Activated effector memory CD4-positive, alpha-beta T cell treated with anti-CD3 and anti-CD28 coated beads, Interleukin-2, amount 50 U/mL, for 16 hours (primary cell): ENCODE measurements at places on chromosomes 11 and 22.

DNA sequence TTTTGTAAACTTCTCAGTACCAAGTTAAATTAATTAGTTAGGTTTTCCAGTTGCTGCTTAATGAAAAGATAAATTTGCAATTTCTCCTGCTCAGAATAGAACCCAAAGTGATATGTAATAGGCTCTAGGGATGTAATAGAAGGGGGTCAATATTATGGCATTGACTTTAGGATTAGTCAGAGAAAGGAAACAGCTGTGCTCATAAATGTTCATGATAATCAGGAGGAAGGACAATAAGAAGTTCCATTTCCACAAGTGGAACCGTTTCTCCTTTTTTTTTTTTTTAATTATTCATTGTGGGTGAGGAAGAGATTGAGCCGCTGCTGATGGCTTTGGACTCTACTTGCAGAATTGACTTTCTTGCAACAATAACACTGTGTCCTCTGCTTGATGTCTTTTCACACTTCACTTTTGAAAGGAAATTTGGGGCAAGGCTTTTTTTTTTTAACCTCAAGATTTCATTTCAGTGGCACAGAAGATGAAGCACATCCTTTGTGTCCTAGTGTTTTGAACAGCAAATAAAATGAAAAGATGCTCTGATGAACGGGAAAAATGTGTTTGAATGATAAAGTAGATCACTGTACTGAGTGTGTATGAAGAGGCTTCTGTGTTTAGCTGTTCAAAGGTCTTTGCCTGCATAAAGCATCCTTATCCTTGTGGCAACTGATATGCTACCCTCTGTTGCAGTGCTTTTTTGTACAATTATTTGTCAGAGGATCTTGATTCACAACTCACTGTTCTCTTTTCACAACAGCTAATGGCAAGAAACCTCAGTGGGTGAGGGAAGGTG, 62.4 kb downstream of the GAS2 start:
- no peak for DNase-seq

- DNase-seq = peak; percentile 28
These were observed 27.0 kb downstream of the TSPAN32 start for GRCh38 chr11:2328656-2329354.

GRCh38 chr11:65204646-65205601, 23.2 kb downstream of the CAPN1 start:
- peak; percentile 83 for DNase-seq

DNA sequence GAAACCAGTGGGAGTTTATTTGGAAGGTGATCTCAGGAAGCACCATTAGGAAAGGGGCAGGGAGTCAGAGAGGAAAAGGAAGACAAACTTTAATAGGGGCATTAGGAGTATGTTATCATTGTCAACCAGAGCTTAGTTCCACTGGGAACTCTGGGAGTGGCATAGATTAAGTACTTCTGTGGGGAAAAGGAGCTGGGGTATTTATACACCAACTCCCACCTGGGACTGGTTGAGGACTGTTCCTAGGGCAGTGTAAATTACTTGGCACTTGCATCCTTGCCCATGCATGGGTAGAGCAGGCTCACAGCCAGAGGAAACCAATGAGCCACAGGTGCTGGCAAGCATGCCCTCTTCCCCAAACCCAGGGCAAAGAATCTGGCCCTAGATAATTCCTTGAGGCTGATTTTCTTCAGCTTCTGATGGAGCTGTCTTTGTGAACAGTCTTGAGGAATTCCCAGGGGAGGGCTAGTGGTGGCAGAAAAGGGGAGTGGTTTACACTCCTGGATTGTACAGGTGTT, 541.2 kb downstream of the MIAT start:
- DNase-seq = no peak

GRCh38 chr11:29051935-29052334, 943.7 kb downstream of the METTL15 start:
- no peak for DNase-seq

- no peak for DNase-seq
These were observed 104.4 kb downstream of the NAT10 start for GRCh38 chr11:34209809-34210208.

DNA sequence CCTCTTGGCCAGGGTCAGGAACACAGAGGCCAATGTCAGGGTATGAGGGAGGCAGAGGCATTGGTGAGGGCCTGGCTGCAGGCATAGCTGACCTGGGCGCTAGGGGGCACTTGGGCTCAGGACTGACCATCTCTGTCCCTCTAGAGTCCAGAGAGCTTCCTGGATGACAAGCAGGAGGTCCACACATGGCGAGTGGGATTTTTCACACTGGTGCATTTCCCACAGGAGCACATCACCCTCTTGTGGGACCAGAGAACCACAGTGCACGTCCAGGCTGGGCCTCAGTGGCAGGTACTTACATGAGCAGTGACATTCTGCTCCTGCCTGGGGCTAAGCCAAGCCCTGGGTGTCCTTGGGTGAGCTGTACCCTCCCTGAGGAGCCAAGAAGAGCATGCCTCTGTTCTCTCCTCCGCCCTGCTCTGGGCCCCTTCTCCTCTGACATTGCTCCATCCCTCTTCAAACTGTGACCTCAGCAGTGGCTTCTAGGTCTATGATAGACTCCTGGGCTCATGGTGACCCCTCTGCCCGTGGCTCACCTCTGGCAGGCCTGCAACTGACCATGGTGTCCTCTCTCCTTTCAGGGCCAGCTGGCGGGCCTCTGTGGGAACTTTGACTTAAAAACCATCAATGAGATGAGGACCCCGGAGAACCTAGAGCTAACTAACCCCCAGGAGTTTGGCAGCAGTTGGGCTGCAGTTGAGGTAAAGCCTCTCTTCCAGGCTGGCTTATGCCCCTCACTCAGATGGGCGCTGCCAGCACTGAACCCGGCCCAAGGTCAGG, 46.6 kb downstream of the OTOG start:
- peak; percentile 43 for DNase-seq

- DNase-seq = no peak
These were observed 16.1 kb upstream of the PPARA start for GRCh38 chr22:46134111-46134705.

GRCh38 chr11:48109046-48109666, 107.5 kb upstream of the OR4B1 start:
- no peak for DNase-seq

DNA sequence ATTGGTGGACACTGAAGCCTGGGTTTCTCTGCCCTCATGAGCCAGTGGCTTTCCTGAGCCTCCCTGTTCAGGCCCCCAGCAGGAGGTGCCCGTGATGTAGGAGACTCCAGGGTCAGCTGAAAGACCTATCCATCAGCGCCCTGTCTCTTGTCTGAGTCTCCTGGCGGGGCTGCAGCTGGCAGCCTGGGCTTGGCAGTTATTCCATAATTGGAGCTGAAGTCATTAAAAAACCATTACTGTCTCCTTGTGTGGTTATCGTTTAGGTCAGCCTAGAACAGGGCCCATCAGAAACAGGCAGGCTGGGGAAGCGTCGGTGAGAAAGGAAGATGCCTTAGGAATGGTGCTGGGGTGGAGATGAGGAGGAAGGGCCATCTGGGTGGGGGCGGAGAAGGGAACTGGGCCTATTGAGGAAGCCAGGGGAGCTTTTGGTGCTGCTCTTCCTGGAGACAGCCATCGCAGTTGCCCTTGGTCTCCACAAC, 5.0 kb downstream of the TUB start:
- DNase-seq = no peak

DNA sequence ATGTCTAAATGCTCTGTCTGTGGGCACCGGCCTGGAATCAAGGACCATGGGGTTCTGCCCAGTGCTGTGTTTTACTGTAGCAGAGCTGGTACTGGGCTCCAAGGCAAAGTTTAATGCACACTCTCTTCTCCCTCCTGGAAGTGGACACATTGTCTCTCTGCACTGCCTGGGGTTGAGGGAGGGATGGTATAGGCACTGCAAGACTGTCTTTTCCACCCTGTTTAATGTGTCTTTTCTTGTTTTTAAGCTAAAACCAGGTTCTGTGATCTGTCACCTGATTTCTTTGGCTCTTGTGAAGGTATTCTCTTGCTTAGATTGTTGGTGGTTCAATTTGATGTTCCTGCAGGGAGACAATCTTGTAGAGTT, 109.3 kb upstream of the SERPIND1 start:
- DNase-seq = no peak

DNA sequence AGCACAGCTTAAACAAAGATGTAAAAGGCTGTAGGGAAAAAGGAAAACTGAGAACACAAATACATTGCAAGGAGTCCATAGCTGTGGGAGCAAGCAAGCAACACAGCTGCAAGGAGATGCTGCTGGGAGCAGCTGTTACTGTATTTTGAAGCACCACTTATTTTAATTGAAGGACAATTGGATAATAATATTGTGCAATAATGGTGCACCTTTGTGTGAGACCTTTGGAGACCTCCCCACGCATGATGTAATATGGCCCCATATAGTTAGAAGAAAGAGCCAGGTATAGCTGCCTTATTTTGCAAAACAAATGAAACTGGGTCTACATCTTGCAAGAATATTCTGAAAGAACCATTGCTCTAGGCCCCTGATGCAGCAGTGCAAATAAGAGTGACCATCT, 191.1 kb upstream of the KIRREL3 start:
- no peak for DNase-seq

DNA sequence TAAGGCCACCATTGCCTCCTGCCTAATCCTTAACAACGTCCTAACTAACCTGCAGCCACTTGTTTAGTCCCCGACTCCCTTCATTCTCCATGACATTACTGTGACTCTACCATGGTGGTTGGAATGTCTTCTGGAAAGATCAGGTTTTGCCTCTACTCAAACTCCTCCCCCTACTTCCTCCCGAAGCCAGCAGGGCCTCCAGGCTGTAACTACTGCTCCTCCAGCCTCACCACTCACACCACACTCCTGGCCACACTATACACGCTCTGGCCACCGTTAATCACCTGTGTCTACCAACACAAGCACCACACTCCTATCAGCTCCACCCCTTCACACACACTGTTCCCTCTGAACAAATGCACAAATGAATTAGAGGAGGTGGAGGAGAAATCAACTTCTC, 69.2 kb downstream of the PACSIN2 start:
- DNase-seq = no peak

DNA sequence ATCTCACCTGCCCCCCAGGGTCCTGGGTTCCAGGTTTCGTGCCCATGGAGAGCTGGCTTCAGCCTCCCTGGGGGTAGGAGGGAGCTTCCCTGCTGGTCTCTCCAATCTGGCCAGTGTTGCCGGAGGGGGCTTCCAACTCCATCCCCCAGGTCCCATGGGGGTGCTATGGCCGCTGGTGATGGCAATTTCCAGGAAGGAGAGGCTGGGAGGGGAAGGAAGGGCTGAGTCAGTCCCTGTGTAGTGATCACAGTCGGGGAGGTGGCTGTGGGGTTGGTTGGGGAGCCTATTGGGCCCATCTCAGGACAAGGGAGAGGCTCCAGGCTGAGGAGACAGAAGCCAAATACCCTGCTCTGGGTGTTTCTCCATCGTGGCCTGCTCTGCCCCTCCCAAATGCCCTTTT, 5.7 kb upstream of the CDC42EP2 start:
- DNase-seq = no peak

DNA sequence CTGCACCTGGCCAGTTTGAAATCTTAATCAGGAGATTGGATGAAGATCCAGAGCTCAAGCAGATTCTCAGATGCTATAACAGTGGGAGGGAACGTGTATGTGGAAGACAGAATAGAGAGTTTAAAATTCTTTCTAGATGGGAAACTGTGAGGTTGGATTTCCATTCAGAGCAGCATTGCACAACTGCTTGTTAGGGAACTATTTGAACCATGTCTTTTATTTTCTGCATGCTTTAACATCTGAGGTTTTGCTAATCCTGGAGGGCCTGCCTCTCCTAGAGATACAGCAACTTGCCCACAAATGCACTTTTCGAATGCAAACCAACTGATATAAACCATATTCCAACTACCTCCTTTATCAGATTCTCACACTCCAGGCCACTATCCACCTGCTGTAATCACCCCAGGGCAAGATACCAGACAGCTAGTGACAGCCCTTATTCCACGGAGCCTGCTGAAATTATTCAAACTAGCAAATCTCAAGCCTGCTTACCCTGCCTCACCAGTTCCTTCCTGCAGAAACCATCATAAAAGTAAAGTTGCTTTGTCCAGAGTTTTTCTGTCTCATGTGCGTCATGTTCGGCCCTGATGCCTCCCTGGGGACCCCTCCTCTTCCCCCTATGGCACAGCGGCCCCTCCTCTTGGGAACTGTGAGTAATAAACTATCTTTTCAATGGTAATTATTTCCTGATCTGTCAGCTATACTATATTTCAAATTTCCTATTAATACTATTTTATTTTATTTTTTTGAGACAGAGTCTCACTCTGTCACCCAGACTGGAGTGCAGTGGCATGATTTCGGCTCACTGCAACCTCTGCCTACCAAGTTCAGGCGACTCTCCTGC, 18.4 kb upstream of the SEC14L4 start:
- DNase-seq = no peak

DNA sequence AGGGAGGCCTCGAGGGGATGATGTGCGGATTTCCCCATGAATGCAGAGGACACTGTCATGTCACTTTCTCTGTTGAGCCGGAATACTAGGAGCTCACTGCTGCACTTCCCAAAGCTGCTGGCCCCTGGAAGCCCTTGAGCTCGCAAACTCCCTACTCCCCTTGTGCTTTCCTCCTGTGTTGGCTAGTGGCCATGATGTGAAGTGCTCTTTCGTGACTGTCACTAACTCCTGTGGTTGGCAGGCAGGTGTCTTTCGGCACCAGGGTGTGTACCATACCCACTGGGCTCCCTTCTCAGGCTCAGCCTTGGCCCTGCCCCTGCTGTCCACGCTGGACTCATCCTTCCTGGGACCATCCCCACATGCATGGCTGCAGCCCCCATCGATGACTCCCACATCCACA, 86.2 kb downstream of the BTBD10 start:
- no peak for DNase-seq

DNA sequence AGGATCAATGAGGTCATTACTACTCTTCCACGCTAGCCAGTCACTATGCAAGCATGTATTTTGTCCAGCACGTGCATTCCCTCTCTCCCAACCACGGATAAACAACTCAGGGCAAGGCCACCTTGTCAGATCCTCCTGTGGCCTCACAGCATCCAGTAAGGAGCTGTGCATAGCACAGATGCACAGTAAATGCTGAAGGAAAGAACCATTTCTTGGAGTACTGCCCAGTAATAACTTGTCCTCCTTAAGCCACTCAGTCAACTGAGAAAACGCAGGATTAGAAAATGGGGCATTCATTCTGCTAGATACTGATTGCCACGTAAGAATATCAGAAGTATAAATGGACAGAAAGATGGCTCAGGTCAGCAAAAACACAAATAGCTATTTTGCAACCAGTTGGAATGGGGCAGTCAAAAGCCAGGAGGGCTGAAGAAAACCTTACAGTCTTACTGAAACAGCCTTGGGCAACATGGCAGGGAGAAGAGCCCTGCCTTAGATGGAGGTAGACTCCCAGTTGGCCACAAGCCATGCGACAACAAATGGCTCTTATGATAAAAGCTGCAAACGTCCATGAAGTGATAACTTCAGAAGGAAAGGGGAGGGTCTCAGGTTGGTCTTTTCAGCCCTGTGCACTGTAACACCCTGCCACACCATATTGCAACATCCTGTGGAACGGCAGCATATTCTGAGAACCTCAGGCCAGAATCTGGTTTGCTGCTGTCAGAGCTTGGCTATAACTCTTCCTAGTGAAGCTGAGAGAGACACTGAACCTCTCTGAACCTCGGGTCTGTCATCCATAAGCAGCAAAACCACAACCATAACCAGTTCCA, 23.0 kb downstream of the PC start:
- DNase-seq = no peak
